ENCODE measurements at places on chromosomes 5 and 9.

DNA sequence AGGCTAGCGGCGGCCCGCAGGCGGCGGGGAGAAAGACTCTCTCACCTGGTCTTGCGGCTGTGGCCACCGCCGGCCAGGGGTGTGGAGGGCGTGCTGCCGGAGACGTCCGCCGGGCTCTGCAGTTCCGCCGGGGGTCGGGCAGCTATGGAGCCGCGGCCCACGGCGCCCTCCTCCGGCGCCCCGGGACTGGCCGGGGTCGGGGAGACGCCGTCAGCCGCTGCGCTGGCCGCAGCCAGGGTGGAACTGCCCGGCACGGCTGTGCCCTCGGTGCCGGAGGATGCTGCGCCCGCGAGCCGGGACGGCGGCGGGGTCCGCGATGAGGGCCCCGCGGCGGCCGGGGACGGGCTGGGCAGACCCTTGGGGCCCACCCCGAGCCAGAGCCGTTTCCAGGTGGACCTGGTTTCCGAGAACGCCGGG, 253 bp downstream of the SLC12A2 start:
- DNase-seq, result no peak

DNA sequence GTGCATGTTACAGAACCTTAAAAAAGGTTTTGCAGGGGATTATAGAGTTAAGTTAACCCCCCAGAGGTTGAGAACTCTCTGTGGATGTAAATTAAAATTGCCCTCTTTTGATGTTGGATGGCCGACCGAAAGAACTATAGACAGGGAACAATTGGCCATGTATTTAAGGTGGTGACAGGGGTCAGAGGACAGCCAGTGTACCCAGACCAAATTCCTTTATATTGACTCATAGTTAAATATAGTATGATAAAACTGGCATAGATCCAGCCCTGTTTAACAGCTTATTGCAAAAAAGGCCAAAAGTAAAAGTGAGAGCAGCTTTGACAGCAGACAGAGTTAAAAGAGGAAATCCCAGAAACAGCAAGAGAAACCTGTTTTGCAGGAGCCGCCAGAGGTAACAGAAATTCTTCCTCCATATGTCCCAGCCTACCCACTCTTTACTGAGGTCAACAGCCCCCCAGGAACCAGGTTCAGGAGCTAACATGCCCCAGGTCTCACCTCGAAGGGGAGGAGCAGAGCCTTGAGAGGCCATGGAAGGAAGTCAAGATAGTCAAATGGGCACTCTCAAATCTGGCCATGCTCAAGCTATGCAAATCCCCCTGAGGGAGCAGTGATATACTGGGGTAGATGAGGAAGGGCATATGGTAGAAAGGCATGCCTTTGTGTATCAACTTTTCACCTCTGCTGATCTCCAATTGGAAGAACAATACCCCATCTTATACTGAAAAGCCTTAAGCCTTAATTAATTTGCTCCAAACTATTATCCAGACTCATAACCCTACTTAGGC, 156.4 kb upstream of the COX7C start:
- DNase-seq, result no peak

- DNase-seq, result no peak
Observed at GRCh38 chr9:84996029-84996428, 326.5 kb downstream of the NTRK2 start.

DNA sequence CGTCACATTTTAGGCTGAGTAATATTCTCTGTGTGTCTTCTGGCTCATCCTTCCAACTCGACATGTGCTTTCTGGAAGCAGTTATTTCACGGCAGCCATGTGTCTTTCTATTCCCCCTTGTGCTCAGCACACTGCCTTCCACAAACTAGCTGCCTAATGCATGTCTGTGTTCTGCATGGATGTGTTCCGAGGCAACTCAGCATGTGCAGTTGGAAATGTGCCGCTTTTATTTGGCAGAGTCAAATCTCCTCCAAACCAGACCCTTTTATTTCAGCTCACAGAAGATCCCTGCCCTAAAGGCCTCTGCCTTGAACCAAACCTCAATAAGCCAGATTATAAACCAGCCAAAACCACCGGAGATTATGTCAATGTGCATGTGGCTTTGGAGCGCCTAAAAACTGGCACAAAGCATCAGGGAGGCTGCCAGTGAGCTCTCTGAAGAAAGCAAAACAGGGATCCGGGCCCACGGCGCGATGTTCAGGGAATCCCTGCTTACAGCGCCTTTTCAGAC, 360.2 kb downstream of the DEPDC1B start:
- no peak for DNase-seq

- DNase-seq, result no peak
Observed at GRCh38 chr5:78345485-78345884, 14.9 kb upstream of the SCAMP1 start.

DNA sequence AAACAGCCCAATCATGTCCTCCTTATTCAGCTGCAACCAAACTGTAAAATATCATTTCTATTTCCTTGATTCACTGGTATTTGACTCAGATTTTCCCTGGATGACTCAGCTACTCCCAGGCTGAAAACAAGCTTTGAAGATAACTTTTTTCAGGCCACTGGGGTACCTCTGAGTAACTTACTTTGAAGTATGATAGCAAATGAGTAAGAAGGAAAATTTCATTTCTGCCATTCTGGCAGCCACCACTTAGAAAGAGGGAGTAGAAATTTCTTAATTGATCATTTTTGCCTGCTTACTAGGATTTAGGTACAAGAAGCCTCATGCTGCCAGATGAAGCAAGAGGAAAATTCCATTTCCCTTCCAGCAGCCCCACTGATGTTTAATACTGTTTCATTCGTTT, 247.4 kb downstream of the PRELID2 start:
- DNase-seq, result no peak

- no peak for DNase-seq
Observed at GRCh38 chr5:59169081-59169767, 586.3 kb downstream of the RAB3C start.

GRCh38 chr9:86341007-86341491, 13.2 kb downstream of the TUT7 start:
- no peak for DNase-seq

DNA sequence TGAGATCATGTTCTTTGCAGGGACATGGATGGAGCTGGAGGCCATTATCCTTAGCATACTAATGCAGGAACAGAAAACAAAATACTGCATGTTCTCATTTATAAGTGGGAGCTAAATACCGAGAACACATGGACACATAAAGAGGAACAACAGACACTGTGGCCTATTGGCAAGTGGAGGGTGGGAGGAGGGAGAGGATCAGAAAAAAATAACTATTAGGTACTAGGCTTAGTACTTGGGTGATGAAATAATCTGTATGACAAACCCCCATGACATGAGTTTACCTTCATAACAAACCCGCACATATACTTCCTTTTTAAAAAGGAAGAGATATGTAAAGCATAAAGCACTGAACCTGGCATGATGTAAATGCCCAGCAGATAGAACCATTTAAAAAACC, 99.0 kb downstream of the MEGF10 start:
- DNase-seq, result no peak

- DNase-seq, result no peak
Observed at GRCh38 chr9:72154468-72155285, 5.4 kb downstream of the GDA start.

DNA sequence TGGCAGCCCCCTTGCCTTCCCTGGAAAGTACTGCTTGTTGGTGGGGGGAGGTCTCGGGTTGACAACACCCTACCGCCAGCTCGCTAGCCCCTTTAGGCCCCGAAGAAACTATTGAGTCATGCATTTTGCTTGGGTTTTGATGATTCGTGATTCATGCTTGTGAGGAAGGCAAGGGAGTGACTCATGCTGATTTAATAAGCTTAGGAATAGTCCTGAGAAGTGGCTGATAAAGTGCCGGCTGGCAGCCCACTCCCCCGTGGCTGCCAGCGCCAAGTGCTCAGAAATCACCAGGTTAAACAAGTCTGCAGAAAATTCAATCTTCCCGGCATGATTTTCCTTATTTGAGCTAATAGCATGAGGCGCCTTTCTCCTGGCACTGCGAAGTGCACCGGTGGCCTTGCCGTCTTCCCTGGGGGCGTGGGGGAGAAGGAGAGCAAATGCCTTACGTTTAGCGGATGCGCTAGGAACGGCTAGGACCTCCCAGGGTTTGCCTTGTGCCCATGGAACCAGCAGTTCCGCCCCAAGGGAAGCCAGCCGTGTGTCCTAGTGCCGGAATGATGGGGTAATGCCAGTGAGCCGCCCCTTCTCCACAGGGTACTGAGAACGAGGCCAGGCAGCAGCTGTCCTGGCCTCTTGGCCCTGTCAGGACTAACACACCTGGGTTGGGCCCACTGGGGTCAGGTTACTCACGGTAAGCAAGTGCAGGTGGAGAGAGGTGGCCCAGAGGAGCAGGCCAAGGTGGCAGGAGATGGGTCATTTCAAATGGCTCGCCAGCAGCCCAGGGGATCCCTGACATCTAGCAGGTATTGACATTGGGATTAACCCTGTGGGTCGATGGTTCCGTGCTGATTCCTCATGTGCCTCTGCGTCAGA, 151.9 kb downstream of the MACROH2A1 start:
- DNase-seq, result no peak

Data from activated CD4-positive, CD25-positive, alpha-beta regulatory T cell treated with anti-CD3 and anti-CD28 coated beads, Interleukin-2, amount 50 U/mL, for 16 hours (primary cell).